ENCODE measurements at places on chromosomes 2 and 18. TPM values are rescaled to one million over a fixed set of nuclear protein-coding genes. Genes with fewer than 3 reads are reported as not detected.

The MOGAT1 gene
- total RNA-seq: not detected

The SIGLEC15 gene
- not detected for total RNA-seq

DNA sequence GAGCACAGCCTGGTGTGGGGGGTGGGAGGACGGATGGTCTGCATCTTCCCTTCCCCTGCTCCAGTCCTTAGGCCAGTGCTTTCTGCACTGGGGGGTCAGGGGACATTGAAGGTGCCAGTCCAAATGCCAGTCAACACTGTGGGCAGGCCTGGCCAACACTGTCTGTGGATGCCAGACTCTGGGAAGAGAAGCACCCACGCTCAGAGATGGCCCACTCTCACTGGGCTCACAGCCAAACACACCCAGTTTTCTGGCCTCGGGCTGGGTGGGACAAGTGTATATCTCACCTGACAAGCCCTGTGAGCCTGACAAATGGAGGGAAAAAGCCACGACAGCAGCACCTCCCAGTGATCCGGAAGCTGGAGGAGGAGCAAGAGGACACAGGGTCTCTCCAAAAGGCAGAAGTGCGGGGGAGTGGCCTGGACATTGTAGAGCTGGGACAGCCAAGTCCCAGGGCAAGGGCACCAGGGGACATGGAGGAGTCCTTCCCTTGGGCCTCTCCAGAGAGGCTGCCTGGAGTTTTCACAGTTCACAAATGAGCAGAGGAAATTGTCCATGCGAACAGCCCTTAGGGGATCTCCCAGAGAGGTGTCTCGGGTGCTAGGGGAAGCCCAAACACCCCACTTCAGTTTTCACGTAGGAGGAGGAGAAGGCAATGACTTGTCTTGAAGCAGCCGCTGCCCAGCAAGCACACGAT, 79.3 kb downstream of the SDC1 start:
- no peak overlapping the region for H3K27ac ChIP-seq
- H3K4me1 ChIP-seq: no peaks in the 10 kb centered on the region
- H3K36me3 ChIP-seq: no peaks in the 10 kb centered on the region
- H3K4me3 ChIP-seq: no peak overlapping the region
- peak; percentile 11 for DNase-seq
- no peaks in the 10 kb centered on the region for H3K27me3 ChIP-seq

- no peak overlapping the region for H3K27ac ChIP-seq
- H3K4me3 ChIP-seq: no peak overlapping the region
- H3K4me1 ChIP-seq: no peaks in the 10 kb centered on the region
Measured at GRCh38 chr2:20186078-20186854, 38.7 kb downstream of the SDC1 start.

DNA sequence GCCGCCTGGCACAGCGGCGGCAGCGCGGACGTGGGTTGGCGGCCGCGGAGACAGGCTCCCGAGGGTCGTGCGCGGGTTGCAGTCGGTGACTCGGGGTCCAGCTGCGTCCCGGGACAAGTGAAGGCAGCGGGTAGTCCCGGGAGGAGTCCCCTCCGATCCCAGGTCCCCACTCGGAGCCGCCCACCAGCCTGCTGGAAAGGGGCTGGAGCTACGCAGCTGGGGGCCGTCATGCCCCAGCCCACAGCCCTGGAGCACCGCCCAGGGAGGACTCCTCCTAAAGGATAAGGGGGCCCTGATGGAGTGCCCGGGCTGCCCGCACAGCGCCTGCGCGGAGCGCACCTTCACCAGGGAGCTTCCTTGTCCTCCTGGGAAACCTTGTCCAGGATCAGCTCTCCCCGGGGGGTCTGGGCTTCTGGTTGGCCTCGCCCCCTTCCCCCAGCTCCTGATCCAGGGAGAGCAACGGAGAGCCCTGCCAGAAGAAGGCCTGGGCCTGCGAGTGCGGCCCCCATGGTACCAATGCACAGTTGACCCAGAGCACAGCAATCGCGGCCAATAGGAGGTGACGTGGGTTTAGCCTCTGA, 25.9 kb upstream of the ALPP start:
- no peaks in the 10 kb centered on the region for H3K27me3 ChIP-seq
- no peak for DNase-seq
- H3K4me3 ChIP-seq: no peak overlapping the region
- no peak overlapping the region for H3K27ac ChIP-seq
